ENCODE measurements at places on chromosomes 1 and 21.

- no peak for DNase-seq
Measured at GRCh38 chr1:168321945-168322344, 41.3 kb downstream of the TBX19 start.

DNA sequence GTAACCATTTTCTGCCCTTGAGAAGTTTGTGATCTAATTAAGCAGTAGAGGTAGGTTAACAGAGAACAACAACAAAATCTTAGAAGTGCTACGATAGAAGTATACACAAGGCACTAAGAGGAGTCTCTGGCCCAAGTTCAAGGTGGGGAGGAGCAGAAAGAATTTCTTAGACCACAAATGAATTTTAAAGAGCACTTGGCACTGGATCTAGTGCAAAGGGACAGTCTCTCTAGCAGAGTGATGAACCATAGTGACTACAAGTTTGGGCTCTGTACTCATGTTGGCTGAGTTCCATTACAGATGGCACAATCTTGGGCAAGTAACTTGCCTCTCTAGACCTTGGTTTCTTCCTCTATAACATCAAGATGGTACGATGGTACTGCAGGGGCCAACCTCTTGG, 33.3 kb upstream of the PIGC start:
- no peak for DNase-seq

DNA sequence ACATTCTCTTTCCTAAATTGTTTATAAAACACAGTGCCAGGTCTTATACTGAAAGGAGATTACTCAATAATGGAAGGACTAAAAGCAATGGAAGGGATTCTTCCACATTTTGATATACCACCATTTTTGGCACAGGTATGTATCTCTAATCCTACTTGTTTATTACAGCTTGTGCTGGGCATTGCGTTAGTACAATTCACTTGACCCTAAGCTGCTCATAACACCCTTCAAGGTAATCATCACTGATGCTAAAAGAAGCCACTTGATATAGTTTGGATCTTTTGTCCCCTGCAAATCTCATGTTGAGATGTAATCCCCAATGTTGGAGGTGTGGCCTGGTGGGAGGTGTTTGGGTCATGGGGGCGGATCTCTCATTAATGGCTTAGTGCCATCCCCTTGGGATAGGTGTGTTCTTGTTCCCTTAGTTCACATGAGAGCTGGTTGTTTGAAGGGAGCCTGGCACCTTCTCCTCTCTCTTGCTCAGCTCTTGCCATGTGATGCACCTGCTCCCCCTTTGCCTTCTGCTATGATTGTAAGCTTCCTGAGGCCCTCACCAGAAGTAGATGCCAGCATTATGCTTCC, 71.1 kb downstream of the NIBAN1 start:
- DNase-seq = no peak

DNA sequence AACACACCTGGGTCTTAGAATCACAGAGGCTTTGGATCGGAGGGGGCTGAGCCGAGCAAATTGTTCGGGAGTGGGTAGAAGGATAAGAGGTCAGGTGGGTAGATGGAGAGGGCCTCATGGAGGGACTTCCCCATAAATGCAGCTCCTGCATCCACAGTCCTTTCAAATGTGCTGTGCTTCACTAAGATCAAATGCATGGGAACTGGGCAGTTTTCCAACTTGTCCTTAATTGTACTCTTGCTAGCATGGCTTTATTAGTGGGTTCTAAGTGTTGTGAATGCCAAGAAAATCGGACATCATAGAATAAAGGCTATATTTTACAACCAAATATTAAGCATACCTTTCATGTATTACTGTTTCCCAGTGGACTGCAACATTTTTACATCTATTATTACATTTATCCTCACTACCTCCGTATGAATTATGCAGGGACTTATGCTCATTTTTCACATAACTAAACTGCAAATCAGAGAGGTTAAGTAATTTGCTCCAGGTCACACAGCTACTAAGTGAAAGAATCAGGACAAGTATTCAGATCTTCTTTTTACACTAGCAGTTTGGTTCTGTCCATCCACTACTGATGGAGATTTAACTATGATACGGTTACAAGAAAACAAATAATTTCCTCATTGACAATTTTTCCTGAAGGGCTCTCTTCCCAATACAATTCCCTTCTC, 174.5 kb upstream of the RUNX1 start:
- no peak for DNase-seq

DNA sequence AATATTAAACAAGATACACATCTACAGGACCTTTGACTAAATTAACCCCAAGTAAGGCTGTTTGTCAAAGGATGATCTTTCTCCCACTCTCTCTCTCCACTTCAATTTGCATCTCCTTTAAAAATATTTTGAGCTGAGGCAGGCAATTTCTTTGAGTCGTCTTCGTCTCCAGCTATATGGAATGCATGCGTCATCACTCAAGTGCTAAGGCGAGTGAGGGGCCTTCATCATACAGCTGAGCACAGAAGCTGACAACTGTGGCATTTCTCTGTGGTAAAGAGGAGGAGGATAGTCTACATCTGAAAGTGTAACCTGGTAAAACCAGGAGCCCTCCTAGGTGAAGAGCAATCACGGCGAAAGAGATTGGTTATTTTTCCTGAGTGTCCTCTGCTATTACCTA, 7.6 kb downstream of the EPHX4 start:
- DNase-seq = peak; percentile 58
